ENCODE measurements at places on chromosomes 7 and 10.

DNA sequence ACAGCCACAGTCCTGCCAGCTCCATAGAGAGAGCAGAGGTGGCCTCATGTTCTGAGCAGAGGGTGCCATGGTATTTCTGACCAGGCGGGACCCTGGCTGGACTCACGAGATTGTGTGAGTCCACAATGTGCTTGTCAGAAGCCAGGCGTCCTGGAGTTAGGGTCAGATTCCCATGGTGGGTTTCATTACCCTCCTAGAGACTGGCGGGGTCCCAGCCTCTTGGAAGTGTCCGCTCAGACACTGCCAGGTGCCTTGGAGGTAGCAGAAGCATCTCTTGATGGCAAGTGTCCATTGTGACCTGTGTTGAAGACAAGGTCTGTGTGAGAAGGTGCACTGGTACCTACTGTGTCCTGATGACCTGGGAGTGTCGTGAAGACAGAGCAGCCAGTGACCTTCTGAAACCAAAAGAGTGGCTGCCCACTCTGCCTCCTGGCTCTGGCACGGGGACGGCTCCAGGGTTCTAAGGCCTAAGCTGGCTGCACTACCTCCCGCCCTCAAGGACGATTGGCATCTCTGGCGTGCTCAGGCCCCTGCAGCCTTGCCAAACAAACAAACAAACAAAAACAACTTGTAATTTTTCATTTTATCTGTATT, 56.8 kb downstream of the MGMT start:
- DNase-seq: no peak

GRCh38 chr10:89079961-89080360, 89.4 kb downstream of the FAS start:
- peak; percentile 39 for DNase-seq

GRCh38 chr10:11012421-11013295, 5.0 kb upstream of the CELF2 start:
- no peak for DNase-seq

DNA sequence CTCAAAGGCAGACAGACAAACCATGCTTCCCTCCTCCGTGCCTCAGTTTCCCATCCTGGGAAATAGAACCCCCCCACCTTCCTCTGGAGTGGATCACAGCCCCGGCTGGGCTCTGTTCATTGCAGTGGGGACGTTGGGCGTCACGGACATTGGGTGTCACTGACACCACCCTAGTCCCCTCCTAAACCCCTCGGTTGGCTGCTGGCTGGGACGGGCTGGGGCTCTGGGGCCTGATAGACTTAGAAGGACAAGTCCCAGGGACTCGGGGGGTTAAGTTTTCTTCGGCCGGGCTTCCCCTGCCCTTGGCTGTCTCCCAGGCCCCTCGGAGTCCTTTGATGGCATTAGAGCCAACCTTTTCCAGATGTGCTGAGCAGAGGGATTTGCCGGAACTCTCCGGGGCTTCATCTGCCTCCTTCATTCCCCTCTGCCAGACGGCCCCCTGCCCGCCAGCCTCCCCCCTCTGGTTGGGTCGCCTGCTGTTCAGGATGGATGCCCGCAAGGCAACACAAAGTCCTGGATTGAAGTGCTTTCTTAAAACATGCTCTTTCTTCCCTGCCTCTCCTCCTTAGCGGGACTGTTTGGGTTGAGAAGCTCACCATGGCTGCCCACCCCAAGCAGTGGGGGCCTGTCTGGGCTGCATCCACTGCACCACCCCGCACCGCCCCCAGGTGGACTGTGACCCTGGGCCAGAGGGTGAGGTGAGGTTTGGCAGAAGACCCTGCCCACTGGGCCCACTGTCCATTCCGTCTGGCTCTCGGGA, 73.0 kb downstream of the COL26A1 start:
- no peak for DNase-seq

GRCh38 chr7:135939261-135939812, 37.8 kb downstream of the MTPN start:
- peak; percentile 29 for DNase-seq

- peak; percentile 65 for DNase-seq
Measured at GRCh38 chr7:131653418-131654248, 97.2 kb upstream of the PODXL start.

- DNase-seq: peak; percentile 24
Measured at GRCh38 chr7:877312-878232, 1.2 kb downstream of the GET4 start.

- peak; percentile 8 for DNase-seq
Measured at GRCh38 chr7:28155019-28155660, 25.5 kb downstream of the JAZF1 start.

DNA sequence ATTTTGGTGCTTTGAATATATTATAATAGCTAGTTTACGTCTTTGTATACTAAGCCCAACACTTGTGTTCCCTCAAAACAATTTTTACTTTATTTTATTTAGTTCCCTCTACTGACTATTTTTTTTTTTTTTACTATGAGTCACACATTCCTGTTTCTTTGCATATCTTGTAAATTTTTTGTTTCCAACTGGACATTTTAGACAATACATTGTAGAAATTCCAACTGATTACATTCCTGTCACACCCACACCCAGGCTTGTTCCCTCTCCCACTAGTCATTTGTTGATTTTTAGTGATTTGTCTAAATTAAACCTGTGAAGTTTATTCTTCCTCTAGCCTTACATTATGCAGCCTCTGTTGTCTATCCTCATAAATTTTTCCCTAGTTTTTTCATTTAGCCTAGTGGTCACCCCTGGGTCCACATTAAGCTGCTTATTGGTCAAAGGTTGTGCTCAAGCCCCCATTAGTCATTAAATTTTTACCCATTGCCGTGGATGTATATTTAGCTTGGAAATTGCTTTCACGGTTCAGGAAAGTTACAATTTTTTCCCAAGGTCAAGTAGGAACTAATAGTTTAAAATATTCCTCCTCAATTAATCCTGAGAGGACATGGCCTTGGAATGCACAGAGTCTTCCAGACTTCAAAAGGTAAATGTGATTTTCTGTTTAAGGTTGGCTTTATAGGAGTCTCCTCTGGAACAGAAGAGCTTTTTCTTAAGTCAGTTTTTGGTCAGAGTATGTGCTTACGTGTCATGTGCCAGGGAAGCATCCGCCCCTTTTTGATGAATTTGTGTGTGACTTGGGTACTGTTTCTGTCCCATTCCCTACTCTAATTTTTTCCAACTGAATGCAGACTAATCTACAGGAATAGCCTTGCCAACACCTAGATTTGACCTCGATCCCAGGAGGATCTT, 207.6 kb upstream of the TMEM72 start:
- no peak for DNase-seq

DNA sequence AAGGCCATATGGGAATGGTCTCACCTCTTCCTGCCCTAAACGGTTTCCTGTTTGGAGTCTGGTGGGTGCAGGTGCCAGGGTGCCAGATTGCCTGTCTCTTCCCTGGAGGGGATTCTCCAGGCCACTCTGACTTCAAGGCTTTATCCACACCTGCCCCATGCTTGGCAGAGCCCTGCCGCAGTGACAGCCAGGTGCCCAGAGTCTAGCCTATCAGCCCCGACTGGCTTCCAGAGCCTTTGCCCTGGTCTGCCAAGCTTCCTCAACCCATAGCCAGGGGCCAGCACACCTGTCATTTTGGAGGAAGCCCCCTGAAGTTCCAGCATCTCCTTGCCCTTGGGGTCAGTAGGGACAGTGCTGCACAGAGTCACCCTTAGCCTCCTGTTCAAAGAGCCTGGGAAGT, 21.6 kb downstream of the TBATA start:
- DNase-seq: no peak

- DNase-seq: no peak
Measured at GRCh38 chr10:77664008-77664407, 26.4 kb upstream of the KCNMA1 start.

DNA sequence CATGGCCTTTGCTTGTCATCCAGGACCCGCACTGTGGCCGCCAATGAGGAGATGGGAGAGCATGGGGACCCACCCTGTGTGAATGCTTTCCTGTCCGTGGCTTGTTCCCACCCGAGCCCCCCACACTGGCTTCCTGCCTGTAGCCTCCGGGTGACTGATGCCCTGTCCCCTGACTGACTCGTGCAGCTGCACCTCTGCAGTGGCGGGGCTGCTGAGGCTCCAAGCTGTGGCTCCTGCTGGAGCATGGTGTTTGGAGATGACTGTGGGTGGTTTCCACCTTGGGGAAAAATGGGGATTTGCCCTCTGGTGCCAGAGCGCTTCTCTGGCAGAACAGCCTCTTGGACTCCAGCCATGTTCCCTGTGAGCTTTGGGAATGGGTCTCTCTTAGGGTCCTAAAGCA, 2.1 kb downstream of the CAMK1D start:
- DNase-seq: no peak

GRCh38 chr10:49133706-49134248, at the start of gene FAM170B:
TSS of gene FAM170B (minus strand) at chr10:49134021. CDS start at chr10:49133918, 103 bp downstream.
- no peak for DNase-seq

GRCh38 chr7:44974549-44974948, 4.3 kb downstream of the MYO1G start:
- DNase-seq: no peak

DNA sequence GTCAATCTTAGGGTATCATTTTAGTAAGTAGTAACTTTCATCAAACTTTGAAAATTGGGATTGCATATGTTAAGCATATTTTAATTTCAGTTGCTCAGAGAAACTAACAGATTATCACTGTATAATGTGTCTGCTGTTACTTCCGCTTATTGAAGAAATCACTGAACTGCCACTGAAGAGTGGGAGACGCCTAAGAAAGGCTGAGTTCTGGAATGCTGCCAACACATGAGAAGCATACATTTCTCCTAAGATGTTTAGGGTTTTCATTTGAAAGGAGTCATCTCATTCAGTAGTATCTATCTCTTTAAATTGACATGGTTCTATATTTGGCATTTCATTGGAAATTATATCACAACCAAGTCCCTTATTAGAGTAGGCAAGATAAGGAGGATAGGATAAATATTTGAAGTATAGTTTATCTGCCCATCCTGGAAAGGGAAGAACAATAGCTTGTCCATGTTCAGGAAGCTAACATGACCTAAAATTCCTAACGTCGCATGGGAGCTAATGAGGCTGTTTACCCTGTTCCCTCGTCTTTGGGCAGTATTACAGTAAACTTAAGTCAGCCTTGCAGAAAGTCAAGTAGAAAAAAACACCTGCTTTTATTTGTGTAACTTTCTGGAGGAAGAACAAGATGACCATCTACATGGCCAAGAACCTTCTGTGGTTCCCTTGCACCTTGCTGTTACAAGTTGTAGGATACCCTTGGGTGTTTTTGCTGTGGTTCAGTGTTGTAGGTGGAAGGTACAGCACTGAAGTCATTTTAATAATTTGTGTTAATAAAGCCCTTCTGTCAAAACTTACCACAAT, 67.3 kb downstream of the NHLRC2 start:
- DNase-seq: peak; percentile 62

DNA sequence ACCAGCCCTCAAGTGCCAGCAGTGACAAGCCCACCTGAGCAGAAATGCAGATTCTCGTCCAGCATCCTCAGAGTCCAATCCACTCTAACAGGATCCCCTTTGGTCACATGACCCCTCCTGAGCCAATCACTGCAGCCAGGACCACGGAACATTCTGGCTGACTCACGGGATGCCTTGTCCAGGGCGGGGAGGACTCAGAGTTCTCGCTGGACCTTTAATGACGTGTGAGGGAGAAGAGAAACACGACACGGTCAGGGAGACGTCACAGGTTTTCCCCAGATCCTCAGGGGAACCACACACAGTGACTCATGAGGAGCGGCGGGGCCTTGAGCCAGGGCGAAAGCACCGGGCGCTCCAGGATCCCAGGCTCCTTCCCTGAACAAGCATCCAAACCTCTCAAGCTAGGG, 155.7 kb downstream of the PTPRN2 start:
- DNase-seq: no peak

DNA sequence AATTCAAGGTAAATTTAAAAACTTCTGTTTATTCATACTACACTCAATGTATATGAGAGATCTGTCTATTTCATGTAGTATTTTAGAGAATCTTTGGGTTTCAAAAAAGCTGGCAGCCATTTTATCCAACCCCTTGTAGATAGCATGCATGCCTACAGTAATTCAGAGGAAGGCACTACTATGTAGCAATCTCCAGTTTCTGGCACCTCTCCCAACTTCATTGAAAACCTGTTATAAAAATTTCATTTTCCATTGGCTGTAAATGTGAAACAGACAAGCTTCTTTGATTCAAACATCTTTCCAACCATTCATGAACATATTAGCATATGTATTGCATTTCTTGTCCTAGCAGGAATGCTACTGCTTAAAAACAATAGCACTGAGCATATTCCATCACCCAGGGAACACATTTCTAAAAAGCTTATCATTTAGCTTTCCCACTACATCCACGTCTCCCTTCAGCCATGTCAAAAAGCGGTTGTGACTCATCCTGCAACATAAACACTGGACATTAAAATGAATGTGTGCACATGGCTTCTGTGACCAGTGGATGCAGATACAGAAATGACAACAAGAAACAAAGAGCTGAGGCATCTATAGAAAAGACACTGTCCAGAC, 330.4 kb upstream of the AOAH start:
- peak; percentile 52 for DNase-seq

- DNase-seq: no peak
Measured at GRCh38 chr10:83862723-83863122, 276.6 kb upstream of the GHITM start.

DNA sequence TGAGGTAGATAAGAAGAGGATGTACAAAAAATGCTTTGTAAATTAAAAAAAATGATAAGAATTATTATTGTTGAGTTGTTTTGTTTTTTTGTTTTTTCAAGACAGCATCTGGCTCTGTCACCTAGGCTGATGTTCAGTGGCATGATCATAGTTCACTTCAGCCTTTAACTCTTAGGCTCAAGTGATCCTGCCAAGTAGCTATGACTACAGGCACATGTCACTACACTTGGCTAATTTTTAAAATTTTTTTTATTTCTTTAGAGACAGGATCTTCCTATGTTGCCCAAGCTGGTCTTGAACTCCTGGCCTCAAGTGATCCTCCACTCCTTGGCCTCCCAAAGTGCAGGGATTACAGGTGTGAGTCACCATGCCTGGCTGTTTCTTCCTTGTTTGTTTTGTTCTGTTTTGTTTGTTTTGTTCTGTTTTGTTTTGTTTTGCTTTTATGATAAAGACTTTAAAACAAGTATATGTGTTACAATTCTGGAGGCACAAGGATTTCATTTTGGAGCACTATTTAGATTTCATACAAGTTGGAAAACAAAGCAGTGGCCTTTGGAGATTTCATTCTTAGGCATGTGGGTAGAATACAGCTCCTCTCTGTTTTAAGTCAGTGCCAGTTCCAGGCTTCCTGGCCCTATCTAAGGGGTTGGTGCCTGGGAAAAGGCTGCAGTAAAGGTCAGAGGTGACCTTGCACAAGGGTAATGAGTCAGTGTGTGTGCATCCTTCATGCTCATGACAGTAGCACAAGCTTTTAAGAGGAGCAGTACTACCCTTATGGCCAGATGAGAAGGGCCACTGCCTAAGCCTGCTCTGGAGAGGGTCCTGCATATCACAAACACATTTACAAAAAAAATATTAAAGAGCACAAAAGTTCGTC, 17.9 kb downstream of the FGFBP3 start:
- no peak for DNase-seq

DNA sequence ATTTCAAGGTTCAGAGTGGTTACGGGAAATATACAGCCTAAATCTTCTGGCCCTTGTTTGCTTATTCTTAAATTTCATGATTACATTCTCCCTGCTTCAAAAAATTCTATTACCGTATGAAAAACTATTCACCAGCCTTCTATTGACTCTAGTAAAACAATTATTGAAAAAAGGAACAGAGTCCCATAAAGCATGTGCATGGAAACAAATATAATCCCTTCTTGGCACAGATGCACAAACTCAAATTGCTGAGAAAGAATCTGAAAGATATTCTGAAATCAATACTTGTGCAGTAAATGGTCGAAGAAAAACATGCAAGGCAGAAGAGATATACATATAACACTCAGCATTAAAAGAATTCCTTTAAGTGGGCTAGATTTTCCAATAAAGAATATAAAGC, 83.6 kb downstream of the LRRN3 start:
- no peak for DNase-seq

Data from lung microvascular endothelial cell (primary cell).